ENCODE measurements at places on chromosomes 3 and 15.

DNA sequence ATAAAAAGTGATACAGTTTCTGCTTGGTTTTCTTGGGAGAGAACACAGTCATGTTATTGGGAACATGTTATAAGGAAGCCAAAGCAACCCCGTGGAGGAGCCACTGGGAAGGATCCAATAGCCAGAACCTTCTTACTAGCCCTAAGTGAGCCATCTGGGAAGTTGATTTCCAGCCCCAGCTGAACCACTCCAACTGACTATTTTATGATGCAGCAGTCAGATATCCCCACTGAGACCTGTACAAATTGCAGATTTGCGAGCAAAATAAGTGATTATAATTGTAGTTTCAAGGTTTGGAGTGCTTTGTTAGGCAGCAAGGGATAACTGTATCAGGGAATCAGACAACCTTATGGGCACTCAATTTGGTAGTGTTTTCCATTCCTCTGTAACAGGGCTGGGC is 43.3 kb upstream of the ZPLD1 start:
- no peak for DNase-seq

GRCh38 chr3:128068156-128068620 is 16.0 kb downstream of the SEC61A1 start:
- peak; percentile 50 for DNase-seq

DNA sequence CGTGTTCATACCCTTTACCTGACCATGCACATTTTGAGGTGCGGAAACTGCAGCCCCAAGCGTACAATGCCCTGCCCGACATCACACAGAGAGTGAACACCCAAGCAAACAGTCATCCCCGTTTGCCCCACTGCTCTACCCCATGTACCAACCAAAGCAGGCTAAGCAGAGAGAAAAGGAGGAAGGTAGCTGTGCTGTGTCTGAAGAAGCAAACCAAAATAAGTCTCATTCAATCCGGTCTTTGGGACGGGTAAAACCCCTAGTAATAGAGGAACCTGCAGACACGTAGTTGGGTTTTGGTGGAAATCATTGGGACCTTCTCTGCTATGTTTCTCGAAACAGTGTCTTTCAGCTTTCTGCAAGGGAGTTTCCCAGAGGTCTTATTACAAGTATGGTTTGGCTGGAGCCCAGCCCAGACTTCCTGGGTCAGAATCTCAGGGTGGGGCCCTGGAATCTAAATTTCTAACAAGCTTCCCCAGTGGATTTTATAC is 164.6 kb upstream of the HES1 start:
- peak; percentile 36 for DNase-seq

GRCh38 chr3:16313886-16314645 is 49.1 kb downstream of the OXNAD1 start:
- no peak for DNase-seq

GRCh38 chr3:37626736-37627565 is 234.7 kb upstream of the CTDSPL start:
- no peak for DNase-seq

DNA sequence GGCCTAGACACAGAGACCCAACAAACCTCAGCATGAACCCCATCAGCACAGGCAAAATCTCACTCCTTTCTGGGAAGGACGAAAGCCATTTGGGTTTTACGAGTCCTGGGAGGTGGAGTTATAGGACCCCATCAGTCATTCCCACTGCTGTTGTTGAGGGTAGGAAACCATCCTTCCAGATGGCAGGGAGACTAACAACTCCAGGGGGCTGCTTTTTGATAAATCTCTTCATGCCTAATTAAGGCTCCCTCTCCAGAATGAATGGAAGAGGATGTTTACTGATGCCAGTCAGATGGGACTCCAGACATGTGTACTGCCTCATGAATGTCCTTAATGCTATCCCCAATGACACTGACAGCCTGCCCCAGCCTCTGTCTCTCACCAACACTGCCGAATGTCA is 75.3 kb downstream of the ST8SIA2 start:
- DNase-seq, result no peak

DNA sequence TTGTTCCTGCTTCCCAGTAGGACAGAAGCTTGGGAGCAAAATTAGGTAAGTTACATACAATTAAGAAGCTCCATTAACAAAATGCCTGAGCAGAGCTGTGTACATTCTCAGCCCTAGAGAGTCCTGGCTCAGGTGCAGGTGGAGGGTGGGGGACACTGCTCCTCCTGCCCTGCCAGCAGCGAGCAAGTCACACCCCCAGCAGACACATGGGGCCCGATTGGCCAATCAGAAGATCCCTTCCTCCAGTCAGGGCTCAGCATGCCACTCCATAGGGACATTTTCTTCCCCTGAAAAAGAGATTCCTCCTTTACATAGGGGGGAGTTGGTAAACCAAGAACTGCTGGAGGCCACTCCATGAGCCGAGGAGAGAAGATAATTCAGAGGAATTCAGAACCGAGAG is 62.1 kb downstream of the PLXNA1 start:
- DNase-seq, result no peak

DNA sequence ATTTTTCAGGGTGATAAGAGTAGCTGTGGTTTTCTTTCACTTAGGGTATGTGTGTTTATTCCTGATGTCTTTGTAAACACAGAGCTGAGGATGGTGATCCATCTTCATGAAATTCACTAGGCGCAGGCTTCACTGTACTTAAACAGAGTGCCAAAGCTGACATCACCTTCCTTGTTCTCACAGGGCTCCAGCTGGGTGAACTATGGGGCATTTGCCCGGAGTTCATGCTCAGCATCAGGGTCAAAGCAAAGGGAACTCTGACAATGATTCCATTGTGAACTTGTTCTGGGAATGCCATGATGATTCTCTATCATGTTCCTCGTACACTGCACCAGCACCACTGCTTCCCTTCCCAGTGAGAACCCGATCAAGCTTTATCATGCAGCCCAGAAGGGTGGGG is 184.8 kb upstream of the P2RY1 start:
- no peak for DNase-seq

GRCh38 chr3:10405816-10406215 is 84.9 kb upstream of the SEC13 start:
- DNase-seq, result no peak

DNA sequence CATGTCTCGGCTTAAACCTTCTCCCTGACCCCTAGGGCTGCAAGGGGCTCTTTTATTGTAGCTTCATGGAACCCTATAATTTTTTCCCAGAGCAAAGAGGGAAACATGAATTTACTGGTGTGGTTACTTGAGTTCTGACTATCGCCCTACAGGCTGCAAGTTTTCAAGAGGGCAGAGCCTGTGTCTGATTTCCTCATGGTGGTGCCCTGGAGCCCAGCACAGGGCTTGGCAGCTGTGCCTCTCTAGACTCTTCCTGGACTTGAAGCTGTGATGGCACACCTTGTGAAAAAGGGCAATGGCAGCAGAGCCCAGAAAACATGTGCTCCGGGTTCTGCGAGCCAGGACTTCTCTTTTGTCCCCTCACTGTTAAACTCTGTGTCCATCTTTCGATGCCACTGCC is 34.2 kb upstream of the TF start:
- DNase-seq, result no peak

DNA sequence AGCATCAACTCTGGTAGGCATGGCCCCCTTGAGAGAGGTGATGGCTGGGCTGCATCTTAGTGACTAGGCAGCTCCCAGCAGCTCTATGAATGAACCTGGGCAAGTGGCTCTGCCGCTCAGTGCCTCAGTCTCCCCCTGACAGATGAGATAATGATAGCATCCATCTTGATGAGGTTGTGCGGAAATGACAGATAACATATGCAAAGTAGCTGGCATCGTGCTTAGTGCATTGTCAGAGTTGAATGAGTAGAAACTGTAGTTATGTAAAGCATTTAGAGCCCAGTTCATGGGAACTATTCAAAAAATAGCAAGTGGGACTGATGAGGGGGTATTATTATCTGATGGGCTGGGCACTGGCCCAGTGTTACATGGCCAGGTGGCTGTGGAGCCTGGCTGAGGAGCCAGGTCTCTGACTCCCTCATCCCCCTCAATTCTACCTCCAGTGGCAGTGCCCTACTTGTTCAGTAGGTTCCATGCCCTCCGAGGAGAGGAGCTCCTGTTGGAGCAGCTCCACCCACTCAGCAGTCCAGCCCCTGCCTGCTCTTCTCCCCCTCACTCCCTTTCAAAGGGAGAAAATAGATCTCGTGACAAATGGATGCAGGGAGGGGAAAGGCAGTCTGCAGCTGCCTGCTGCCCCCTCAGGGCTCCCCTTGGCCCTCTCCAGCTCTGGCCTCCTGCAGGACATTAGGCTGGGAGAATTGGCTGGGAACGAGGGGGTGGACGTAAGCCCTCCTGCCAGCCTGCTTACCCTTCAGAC is 6.6 kb downstream of the PRKCD start:
- DNase-seq, result no peak

DNA sequence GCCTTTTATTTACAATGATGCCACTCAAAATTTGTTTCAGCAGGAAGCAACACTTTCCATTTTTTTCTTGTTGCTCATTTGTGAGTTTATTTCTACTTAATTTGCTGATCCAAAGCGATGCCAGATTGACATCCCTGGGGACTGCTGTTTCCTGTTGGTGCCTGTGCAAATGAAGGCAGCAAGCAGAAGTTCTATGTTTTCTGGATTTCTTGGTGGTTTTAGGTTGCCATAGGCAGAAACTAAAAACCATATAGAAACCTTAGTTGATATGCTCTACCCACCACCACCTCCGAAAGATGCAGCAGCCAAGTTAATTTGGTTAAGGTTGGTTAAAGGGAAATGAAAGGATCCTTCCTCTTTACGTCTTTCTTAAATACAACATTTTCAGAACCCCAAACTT is 356.2 kb downstream of the RBMS3 start:
- DNase-seq, result no peak

DNA sequence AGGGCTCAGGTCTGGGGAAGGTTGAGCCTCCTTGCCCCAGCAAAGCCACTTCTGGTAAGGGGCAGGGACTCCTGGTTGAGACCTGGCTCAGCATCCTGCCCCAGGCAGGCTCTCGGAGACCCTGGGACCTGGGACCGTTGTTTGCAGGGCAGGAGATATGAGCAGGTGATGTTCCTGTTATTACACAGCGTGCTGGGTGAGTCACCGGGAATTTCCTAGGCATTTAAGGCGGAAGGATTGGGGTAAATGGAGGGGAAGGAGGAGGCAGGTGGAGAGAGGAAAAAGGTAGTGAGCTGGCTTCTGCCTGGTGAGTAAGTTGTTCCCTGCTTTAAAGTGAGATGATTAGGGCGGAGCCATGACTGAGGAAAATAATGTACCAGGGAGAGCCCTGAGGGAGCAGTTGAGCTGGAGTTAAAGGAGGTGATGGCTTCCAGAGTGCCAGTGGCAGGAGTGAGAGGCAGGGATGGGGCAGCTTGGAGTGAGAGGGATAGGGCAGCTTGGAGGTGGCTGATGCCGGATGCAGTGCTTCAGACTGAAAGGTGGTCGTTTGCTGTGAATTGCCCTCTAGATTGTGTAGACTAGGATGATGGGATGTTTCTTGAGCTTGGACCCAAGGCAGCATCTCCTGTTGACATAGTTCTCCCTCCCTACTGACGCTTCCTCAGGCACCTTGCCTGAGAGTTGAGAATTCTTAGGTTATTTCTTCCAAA is 79.4 kb downstream of the AAGAB start:
- DNase-seq, result peak; percentile 27

GRCh38 chr15:28990390-28990789 is 104.6 kb downstream of the APBA2 start:
- DNase-seq, result no peak

DNA sequence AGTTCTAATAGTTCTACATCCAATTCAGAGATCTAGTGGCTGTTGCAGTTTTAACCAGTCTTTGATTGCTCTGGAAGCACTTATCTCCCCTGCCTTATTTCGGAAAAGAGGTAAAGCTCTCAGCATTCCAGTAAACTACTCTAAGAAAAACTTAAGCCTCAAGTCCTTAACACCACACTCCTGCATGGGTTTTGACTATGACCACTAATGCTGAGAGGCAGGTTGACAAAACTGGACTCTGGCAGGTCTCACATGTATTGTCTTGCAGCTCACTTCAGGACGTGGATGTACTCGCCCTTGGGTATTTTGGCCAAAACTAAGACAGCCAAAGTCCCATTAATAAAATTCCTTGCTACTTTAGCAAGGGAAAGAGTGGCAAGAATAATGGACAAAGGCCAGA is 405.9 kb upstream of the GRM7 start:
- no peak for DNase-seq

GRCh38 chr3:31925271-31925630 is 55.8 kb downstream of the OSBPL10 start:
- no peak for DNase-seq

DNA sequence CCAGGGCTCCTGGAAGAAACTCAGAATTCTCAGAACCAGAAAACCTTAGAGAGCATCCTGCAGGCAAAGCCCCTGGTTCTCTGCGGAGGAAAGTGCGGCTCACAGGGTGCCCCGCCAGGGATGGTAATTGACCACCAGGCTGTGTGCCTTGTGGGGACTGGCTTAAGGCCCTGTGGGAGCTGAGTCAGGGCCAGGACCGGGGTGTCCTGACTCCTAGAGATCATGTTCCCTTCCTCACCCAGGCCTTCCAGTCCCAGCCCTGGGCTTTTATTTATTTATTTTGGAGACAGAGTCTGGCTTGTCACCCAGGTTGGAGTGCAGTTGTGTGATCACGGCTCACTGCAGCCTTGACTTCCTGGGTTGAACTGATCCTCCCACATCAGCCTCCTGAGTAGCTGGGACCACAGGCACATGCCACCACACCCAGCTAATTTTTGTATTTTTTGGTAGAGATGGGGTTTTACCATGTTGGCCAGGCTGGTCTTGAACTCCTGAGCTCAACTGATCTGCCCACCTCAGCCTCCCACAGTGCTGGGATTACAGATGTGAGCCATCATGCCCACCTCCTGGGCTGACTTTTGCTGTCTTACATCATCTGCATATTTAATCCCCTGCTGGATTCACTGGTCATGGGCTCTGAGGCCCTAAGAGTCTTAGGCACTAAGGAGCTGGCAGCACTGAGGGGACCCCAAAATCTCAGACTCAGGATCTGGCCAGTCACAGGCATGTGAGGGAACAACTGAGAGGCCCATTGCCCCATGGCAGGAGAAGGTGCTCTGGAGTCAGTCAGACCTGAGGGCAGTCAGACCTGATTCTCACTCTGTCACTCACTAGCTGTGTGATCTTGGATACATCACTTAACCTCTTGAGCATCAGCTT is 20.4 kb upstream of the LAMP3 start:
- DNase-seq, result no peak

DNA sequence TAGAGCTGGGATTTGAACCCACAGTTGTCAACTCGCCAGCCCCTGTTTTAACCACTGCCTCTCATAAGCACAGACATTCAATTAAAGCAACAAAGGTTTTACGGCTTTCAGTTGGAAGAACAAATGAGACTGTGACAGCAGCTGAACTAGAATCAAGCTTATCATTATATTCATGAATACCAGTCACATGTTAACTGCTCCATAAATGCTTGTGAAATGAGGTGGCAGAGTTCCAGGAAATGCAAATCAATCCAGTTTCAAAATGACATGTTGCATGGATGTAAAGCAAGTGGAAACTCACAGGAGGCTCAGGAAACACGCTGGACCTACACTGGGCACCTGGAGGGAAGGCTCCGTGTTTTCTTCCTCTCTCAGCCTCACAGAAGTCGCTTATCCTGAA is 3.9 kb downstream of the GP5 start:
- peak; percentile 24 for DNase-seq

GRCh38 chr15:61069394-61070075 is 159.6 kb downstream of the RORA start:
- no peak for DNase-seq

GRCh38 chr3:16788440-16789056 is 96.2 kb upstream of the PLCL2 start:
- DNase-seq, result no peak

GRCh38 chr3:17554078-17554477 is 188.4 kb downstream of the TBC1D5 start:
- no peak for DNase-seq

- no peak for DNase-seq
Measured at GRCh38 chr3:100009276-100010086, 104.8 kb downstream of the FILIP1L start.

All from activated CD8-positive, alpha-beta T cell treated with anti-CD3 and anti-CD28 coated beads for 36 hours (primary cell).